Stimulated activated CD4-positive, alpha-beta T cell treated with anti-CD3 and anti-CD28 coated beads, Interleukin-12 subunit alpha, Interleukin-12 subunit beta, amount 100 ng/mL, for 24 hours (primary cell): ENCODE measurements at places on chromosomes 5 and 9.
A peak's percentile ranks its signal among the peaks of the same experiment; 100 is the strongest.

DNA sequence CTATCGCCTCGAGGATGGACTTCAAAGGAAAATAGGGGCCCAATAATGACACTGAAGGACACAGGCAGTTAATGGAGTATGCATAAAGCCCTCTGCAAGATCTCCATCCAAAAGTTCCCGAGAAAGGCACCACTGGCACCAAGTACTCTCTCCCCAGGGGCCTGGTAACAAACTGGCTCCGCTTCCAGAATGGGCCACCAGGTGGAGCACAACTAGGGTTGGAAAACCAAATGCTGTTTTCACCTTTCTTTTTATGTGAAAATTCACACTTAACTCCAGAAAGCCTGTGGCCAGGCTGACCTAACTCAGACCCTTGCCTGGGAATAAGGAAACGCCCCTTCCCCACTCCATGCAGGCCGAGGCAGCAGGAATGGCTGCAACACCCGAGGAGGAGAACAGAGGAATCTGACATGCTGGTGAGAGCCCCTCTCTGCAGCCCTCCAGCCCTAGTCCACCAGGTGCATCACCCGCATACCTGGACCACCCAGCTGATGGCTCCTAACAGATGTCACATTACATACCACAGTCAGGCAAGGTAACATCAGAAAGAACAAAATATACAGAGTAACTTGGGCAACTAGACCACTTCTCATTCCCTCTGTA lies 42.8 kb downstream of the CAMSAP1 start:
- DNase-seq, result peak; percentile 78

- DNase-seq, result no peak
These were observed 132.0 kb upstream of the GRIA1 start for GRCh38 chr5:153358315-153358976.

- no peak for DNase-seq
These were observed 71.8 kb upstream of the MAMDC2 start for GRCh38 chr9:69971643-69972449.

DNA sequence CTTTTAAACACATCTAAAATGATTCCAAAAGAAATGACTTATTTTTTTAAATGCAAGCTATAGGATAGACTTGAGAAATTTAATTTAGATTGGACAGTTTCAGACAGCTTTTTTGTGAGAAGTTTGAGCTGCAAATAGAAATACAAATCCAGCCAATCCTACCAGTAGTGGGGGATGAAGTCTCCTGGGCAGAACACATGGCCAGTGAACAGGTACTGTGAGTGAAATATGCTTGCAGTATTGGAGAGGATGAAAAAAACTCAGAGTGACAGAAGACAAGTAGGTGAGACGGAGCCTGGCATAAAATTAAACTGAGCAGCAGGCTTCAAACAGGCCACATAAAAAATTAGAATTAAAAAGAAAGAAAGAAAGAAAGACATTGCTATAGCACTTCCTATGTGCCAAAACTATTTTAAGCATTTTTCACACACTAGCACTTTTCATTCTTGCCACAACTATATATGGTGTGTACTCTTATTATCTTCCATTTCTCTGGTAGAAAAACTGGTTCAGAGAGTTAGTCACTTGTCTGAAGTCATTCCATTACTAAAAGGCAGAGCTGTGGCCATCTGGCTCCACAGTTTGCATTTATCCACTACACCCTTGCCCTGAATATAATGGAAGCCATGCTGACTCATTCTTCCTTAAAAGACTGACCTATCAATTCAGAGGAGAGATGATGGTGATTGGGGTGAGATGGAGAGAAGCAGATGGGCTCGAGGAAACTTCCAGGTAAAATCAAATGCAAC lies 310.2 kb upstream of the CTNND2 start:
- no peak for DNase-seq

GRCh38 chr5:9288234-9288633 lies 257.6 kb downstream of the SEMA5A start:
- no peak for DNase-seq

DNA sequence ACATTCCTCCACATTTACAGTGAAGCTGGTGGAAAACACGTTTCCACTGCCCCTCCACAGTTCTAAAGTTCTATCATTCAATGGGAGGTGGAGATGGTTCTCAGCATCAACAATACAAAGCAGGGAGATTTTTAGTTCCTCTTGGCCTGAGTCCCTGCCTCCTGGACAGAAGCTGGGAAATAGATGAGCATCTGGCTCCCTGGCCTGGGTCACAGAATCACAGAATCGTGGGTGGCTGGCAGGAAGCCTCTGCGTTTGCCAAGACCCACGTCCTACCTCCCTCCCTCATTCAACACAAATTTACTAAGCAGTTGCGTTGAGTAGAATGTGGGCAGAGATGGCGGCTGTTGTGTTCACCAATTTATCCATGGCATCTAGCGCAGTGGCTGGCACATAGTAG lies 5.2 kb upstream of the PPARGC1B start:
- DNase-seq, result no peak

DNA sequence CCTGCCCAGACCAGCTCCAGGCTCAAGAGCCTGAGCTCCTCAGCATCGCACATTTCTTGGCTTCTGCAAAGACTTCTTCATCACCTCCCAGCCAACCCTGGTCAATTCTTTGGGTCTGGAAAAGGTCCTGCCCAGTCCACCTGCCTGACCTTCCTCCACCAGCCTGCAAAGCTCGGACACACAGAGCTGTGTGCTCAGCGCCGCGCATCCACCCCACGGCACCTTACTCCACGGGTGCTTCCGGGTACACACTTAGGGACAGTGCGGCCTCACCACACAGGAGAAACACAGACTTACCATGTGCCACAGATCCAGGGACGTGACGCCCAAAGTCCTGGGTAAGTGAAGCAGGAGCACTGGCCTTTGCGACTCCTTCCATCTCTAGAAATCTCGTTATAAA lies 97.3 kb downstream of the KCNT1 start:
- DNase-seq, result no peak

GRCh38 chr5:58622936-58623871 lies 40.3 kb downstream of the RAB3C start:
- DNase-seq, result no peak

- DNase-seq, result no peak
These were observed 39.0 kb downstream of the GPR21 start for GRCh38 chr9:123072407-123072995.
